GM19239 (cell line): ENCODE measurements at places on chromosomes 3 and 15.

GRCh38 chr3:141661229-141662196 is 76.6 kb upstream of the RNF7 start:
- no peak for DNase-seq

- no peak for DNase-seq
These were observed 148.7 kb upstream of the TGFBR2 start for GRCh38 chr3:30457726-30458125.

DNA sequence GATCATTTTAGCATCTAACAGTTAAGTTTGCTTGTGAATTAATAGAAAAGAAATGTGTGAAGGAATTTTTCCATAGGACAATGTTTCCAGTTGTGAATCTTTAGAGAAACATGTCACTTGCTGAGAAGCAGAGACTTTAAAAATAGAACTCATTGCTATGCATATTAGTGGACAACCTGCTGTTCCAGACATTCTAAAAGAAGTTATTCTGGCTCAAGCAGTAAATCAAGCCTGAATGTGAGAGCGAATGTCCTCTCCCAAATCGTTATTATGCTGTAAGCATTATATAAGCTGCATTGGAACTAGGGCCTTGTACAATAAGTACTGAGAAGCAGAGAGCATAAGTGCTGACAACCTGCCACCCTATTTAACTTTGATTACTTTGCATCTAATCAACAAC is 990.9 kb downstream of the PLOD2 start:
- no peak for DNase-seq

- DNase-seq = no peak
These were observed 40.8 kb downstream of the BFSP2 start for GRCh38 chr3:133440652-133441051.

DNA sequence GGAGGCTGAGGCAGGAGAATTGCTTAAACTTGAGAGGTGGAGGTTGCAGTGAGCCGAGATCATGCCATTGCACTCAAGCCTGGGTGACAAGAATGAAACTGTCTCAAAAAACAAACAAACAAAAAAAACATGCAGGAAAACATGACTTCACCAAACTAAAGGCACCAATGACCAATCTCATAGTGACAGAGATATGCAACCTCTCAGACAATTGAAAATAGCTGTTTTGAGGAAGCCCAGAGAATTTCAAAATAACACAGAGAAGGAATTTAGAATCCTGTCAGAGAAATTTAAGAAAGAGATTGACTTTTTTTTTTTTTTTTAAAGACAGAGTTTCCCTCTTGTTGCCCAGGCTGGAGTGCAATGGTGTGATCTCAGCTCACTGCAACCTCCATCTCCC is 26.1 kb downstream of the NCBP2 start:
- no peak for DNase-seq

- no peak for DNase-seq
These were observed 521.2 kb upstream of the GOLIM4 start for GRCh38 chr3:168616915-168617314.

- DNase-seq = no peak
These were observed 161.4 kb upstream of the POU1F1 start for GRCh38 chr3:87437765-87438164.
